ENCODE measurements at places on chromosomes 5 and 9.

DNA sequence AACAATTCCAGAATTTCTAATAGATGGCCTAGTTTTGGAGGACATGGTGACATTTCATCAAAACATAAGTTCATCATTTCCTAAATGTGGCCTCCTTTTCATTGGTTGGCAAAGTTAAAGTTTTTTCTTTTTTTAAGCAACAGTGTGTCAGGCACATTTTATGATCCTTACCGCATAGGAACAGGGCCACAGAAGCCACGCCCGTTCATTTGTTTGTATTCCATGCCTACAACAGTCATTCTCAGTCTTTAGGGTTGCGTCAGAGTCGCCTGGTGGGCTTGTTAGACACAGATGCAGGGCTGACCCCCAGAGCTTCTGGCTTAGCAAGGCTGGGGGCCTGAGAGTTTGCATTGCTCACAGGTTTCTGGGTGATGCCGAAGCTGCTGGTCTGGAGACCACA, 130.2 kb downstream of the HSD17B3 start:
- no peak for DNase-seq

- no peak for DNase-seq
These were observed 4.6 kb upstream of the DNAJC18 start for GRCh38 chr5:139443831-139444453.

DNA sequence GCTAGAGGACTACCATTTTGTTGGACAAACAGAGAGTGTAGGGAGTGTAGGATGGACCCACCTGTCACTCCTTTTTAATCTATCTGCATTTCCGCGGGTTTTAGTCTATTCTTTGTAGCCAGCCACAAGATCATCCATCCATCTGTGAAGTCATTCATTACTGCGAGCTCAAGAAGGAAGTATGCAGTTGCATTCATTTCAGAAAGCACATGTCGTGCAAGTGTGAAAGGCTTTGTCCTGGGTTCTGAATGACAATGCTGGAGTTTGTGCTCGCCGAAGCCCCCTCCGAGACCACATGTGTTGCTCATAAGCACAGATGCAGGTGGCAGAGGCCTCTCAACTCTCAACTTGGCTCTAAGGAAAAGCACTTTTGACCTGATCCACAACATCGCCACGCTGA, 70.3 kb upstream of the BASP1 start:
- no peak for DNase-seq

- no peak for DNase-seq
These were observed 578.0 kb downstream of the EFNA5 start for GRCh38 chr5:107092695-107093094.

DNA sequence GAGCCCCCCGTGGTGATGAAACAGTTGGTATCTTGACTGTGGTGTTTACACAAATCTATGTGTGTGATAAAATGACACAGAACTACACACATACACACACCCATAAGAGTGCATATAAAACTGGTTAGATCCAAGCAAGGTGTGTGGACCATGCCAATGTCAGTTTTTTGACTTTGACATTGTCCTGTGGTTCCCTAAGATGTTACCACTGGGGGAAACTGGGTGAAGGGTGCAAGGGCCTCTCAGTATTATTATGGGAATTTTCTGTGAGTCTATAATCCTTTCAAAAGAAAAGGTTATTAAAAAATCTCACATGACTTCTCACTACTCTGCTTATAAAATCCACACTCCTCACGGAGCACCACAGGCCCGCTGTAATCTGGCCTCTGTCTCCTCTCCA, 13.4 kb upstream of the KCNIP1 start:
- DNase-seq: no peak

Data from GOT3 (cell line).